K562 (cell line): ENCODE measurements at places on chromosomes 11 and 22. TPM values are rescaled to one million over a fixed set of nuclear protein-coding genes. Genes with fewer than 3 reads are reported as not detected.
A peak's percentile ranks its signal among the peaks of the same experiment; 100 is the strongest.

Gene CD3E
- total RNA-seq = 0.62 and 1.1 TPM in 2 replicates

Gene CNTF
- 3.1 and 3.2 TPM in 2 replicates for total RNA-seq

Gene DEAF1
- total RNA-seq = 64.2 and 69.1 TPM in 2 replicates

Gene PARVG
- 0.20 and 0.35 TPM in 2 replicates for total RNA-seq

Gene TAGLN
- total RNA-seq = 3.5 and 3.6 TPM in 2 replicates

GRCh38 chr11:125797641-125798040 lies 9.7 kb downstream of the PATE3 start:
- no peak for DNase-seq

DNA sequence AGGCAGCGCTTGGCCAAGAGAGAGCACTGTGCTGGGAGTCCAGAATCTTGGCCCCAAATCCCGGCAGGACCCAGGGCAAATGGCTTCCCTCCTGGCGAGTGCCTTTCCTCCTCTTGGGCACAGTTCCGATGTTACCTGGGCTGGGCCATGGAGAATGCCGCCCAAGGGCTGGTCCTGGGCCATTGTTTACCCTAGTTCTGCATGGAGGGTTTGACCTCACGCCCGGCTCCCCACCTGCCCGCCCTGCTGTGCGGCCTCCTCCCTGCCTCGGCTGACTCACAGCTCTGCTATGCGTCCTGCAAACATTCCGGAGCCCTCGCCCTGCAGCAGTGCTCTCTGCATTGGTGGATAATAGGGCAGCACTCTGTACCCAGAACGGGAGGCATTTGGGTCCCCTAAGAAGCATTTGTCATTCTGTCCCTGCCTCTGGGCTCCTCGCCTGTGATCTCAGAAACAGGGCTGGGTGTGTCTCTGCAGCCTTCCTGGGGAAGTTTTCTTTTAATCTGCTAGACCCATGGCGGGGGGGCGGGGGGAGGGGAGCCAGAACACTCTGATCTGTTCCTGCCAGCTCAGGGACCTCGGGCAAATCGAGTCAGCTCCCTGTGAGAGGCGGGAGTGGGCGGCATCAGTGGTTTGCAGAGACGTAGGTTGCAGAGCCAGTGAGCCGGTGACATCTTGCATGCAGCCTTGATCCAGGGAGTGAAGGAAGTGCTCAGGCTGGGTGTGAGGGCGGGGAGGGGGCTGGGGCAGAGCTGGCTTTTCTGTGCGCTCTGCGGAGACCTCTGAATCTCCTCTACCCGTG lies 32.9 kb upstream of the SMIM38 start:
- DNase-seq = peak; percentile 56

DNA sequence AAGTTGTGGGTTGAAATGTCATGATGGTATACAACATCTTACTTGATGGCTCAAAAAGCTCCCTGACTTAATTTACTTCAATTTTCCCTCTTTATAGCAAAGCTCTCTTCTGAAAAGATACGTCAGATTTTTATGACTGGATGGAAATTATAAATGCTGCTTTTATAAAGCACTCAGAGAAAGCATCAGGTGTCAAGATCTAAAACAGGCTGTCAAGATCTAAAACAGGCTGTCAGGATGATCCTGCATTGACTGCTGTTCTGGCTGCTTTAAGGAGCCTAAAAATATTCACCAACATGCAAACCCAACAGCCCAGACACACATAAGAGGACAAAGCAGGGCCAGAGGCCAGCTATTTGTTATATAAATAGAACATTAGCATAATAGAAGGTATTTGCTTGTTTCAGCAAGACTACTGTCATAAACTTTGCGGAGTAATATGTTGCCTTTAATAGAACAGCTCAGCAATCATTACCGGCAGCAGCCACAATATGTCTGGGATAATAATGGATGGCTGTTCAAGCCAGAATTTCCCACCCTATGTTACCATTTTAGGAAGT lies 77.3 kb upstream of the ANO5 start:
- no peak for DNase-seq

DNA sequence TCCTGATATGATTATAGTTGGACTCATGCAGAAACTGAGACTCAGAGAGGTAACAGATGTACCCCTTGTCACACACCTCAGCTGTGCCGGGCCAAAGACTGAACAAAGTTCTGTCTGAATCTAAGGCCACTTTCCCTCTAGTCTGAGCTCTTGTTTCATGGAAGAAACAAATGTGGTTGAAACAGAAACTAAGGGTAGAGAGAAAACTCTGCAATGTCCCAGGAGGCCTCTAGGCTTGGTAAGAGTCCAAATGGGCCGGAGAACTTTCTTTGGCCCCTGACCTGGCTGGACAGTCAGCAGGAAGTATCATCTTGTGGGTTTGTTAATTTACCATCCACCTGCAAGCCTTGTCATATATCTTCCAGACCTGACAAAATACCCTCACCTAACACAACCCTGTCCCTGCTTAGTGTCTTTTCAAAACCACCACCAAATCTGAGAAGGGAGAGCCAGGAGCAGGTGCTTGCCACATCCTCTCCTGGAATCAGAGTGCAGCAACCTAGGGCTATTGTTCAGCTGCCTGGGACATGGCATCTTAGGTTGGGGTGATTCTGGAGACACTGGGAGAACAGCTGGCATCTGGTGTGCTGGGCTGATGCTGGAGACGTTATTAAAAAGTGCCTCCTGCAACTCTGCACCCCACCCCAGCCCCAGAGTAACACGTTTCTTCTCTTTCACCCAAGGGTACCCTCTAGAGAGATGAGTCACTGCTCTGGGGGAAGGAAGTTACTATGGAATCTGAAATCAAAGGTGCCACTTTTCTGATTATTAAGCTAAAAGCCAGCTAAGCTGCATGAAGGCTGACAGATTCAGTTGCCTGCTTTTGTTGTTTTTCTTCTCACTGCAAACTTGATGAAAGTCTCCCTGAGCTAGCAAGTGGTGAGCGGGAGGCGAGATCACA lies 126.3 kb upstream of the TIMP3 start:
- no peak for DNase-seq
